ENCODE measurements at places on chromosomes 1 and 21. TPM values are rescaled to one million over a fixed set of nuclear protein-coding genes. Genes with fewer than 3 reads are reported as not detected.

Gene HTR1D
- total RNA-seq = not detected

GRCh38 chr1:204615881-204616280 is 69.7 kb downstream of the LRRN2 start:
- no peaks in the 10 kb centered on the region for H3K27me3 ChIP-seq
- no peak overlapping the region for H3K27ac ChIP-seq
- H3K4me1 ChIP-seq = no peaks in the 10 kb centered on the region

DNA sequence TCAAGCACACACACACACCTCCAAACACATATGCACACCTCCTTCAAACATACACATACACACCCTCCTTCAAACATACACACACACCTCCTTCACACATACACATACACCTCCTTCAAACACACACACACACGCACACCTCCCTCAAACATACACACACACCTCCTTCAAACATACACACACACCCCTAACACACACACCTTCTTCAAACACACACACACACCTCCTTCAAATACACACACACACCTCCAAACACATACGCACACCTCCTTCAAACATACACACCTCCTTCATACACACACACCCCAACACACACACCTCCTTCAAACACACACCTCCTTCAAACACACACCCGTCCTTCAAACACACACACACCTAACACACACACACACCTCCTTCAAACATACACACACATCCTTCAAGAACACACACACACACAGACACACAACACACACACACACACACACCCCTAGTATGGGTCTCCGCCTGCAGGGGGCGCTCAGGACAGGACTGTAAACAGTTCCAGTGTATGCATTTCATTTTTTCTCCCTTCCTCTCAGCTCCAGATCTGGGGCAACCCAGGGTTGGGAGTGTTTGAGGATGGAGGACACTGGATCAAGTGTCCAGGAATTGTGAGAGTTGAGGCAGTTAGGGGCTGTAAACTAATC is 12.1 kb downstream of the LGR6 start:
- no peak overlapping the region for H3K27ac ChIP-seq
- peaks cover 23% of the 10 kb centered on the region for H3K4me1 ChIP-seq

DNA sequence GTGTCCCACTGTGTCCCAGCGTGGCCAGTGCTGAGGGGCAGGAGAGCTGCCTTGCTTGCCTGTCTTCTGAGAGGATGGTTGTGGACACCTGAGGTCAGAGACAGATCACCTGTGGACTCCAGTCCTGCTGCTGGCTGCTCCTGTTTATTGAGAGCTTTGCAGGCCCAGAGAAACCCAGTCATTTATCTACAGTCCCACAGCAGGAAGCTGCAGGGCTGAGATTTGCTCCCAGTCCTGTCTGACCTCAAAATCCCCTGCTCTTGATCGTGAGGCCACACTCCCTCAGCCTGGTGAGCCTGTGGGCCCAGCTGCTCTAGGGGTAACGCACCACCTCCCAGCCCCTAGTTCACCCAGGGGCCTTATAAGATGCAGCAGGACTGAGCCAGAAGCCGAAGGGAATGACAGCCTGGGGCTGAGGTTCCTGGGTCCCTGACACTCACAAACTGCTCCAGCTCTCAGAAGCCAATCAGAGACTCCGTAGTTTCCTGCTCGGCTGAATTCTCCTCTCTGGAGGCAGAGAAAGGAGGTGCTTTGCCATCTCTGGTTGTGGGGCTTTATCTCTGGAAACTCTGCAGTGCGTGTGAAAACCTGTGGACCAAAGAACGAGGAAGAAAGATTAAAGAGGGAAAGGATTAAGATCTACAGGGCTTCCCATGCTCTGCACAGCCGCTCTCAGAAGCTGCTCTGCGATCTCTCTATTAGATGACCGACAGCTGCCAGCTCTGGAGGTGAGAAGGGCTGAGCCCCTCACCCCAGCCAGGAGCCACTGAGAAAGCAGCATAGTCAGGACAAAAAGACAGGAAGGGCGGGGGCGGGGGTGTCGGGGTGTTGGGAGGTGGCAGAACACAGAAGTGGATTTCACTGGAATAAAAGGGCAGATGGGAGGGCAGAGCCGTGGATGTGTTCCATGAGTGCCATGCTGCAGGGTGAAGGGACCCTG is 39.1 kb downstream of the UBIAD1 start:
- no peaks in the 10 kb centered on the region for H3K27me3 ChIP-seq
- H3K4me1 ChIP-seq = peaks cover 8% of the 10 kb centered on the region
- no peak for DNase-seq
- no peak overlapping the region for H3K27ac ChIP-seq
- no peak overlapping the region for H3K4me3 ChIP-seq
